ENCODE measurements at places on chromosomes 16 and 17. TPM values are rescaled to one million over a fixed set of nuclear protein-coding genes. Genes with fewer than 3 reads are reported as not detected.

Gene TMEM114
- polyA plus RNA-seq, result 0.49 TPM

Gene SP6
- 1.4 TPM for polyA plus RNA-seq

GRCh38 chr17:59826706-59827453, 65.9 kb downstream of the TUBD1 start:
- DNase-seq, result no peak
- H3K27ac ChIP-seq, result peak overlapping the region; percentile 96
- peaks cover 34% of the 10 kb centered on the region for H3K4me1 ChIP-seq

DNA sequence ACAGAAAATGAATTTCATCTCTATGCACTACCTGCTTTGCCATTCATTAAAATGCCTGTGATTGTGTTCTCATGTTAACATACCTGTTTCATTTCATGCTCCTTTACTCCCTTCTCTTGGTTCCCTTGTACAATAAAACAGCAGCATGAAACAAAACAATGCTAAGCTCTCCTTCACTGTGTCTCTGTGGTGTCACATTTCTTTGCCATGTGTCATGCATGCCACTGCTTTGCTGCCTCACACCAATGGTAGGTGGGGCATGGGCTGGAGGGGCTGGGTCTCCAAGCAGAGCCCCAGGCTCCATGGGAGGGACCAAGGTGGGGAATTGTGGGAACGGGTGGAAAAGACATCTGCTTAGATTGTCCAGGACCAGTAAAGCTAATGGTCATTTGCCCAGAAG, 83.6 kb downstream of the RGS9 start:
- H3K27me3 ChIP-seq, result peaks cover 8% of the 10 kb centered on the region
- no peak overlapping the region for H3K27ac ChIP-seq
- no peaks in the 10 kb centered on the region for H3K4me1 ChIP-seq
- DNase-seq, result no peak

GRCh38 chr17:28763137-28763799, 19.5 kb downstream of the TRAF4 start:
- H3K27me3 ChIP-seq, result no peaks in the 10 kb centered on the region
- DNase-seq, result no peak
- H3K4me3 ChIP-seq, result no peak overlapping the region

DNA sequence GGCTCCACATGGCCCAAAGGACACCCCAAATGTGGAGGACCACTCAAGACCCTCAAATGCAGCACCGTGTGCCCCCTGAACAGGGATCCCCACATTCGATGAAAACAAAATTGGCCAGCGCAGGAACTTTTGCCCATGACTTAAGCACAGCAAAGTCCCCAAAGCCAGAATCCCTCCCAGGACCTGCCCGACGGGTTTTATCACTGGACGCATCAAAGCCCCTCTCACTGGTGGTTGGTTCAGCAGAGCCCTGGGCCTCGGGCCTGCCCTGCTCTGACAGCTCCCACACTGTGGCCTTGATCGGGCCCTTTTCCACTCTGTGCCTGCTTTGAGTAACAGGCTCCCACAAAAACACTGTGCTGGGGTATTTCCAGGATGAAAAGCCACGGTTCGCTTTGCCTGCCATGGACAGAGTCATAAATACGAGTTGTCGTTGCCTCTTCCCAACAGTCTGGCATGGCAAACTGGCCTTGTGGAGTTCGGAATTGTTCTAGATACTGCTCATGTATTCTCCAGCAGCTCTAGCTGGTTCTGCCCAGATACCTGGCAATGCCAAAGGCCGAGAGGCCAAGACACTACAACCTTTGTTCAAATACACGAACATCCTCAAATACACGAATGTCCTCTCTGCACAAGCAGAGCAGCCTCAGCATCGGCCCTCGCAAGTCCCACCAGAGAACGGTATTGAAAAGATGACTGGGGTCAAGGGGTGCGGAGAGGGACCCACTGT, 46.4 kb downstream of the TBC1D16 start:
- DNase-seq, result no peak
- peak overlapping the region; percentile 85 for H3K27ac ChIP-seq
- H3K36me3 ChIP-seq, result no peaks in the 10 kb centered on the region
- H3K27me3 ChIP-seq, result no peaks in the 10 kb centered on the region
- peaks cover 93% of the 10 kb centered on the region for H3K4me1 ChIP-seq
